CD4-positive, CD25-positive, alpha-beta regulatory T cell (primary cell): ENCODE measurements at places on chromosomes 5 and 9.

DNA sequence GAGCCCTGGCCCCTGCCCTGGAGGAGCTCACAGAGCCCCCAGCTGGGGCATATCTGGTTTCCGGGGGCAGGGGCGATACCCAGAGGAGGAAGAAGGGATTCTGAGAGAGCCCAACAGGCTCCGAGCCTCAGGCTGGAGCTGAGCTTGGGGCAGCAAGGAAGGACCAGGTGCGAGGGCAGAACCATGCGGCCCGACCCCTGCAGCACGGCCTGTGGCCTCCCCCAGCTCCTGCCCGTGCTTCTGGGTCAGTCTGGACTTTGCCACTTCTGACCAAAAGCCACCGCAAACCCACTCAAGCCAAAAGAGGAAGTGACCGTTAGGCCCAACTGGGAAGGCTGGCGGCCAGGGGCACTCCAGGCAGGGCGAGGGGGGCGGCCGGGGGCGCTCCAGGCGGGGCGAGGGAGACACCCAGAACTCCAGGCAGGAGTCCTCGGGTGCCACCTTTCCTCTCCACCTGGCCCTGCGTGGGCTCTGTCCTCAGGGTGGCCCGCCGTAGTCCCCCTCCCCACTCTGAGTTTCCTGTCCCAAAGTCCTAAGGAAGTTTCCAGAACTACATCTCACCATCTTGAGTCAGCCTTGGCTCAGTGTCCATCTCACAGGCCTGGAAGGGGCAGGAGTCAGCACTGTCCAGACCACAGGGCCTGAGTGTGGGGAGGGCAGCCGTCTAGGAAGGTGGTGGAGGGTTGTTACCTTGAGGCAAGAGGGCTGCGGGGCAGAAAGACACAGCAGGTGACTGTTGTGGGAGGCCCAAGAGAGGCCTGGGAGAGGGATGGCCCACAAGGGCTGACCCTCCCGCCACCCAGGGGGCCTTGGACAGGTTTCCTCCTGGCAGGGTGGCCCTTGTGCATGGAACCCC is 946 bp upstream of the LTC4S start:
- no peak for DNase-seq

DNA sequence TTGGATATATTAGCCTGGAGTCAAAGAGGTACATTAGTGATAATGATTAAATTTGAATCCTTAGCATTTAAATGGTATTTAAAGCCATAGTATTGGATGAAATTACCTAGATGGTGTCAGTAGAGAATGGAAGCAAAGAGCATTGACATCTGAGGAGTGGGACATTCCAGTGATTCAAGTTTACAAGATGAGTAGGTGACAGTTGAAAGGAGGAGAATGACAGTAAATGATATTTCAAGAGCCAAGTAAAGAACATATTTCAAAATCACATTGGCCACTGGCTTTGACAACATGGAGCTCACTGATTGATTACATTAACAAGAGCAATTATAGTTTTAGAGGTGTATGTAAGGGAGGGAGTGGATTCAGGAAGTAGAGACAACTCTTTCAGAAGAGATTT is 93.9 kb upstream of the MEF2C start:
- DNase-seq, result no peak

DNA sequence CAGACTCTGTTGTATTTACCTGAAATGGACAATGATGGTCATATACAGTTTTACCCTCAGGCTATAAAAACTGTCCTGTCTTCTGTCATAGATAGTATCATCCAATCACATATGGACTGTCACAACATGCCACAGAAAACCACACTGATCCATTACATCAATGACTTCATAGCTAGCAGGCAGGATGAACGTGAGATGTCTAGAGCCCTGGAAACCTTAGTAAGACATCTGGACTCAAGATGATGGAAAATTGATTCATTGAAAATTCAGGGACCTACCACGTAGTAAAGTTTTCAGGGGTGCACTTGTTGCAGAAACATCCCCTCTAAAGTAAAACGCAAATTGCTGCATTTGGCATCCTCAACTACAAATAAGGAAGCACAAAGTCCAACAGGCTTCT is 284.4 kb upstream of the RGMB start:
- no peak for DNase-seq

- DNase-seq, result no peak
These were observed 12.6 kb upstream of the DPYSL3 start for GRCh38 chr5:147522435-147522834.

- DNase-seq, result peak; percentile 58
These were observed 10.2 kb downstream of the HAND1 start for GRCh38 chr5:154467655-154468354.

GRCh38 chr5:159040181-159040580 is 59.5 kb downstream of the EBF1 start:
- no peak for DNase-seq

GRCh38 chr9:124436320-124436719 is 13.9 kb upstream of the ADGRD2 start:
- DNase-seq, result no peak

DNA sequence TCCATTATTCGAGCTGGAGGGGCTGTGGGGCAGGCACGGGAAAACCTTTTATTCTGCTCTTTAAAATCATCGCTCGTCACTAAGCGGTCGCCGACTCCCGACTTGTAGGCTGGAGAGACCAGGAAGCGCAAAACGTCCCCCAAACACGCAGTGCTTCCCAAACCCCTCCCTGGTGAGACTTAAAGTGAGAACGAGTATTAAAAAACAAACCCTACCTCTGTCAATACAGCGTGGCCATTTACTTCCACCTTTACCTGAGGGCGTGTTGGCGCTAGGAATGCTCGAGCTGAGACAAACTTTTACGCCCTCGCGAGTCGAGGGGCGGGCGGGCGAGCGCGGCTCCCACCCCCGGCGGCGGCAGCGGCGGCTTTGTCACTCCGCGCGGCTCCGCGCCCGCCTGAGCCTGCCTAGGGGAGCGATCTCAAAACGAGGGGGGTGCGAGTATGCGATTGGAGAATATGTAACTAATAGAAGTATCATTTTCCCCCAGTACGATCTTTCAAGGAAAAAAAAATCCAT is at the start of gene NR2F1-AS1:
TSS of gene NR2F1-AS1 (minus strand) at position 293 of the 519 bp plus-strand sequence.
- DNase-seq, result no peak

DNA sequence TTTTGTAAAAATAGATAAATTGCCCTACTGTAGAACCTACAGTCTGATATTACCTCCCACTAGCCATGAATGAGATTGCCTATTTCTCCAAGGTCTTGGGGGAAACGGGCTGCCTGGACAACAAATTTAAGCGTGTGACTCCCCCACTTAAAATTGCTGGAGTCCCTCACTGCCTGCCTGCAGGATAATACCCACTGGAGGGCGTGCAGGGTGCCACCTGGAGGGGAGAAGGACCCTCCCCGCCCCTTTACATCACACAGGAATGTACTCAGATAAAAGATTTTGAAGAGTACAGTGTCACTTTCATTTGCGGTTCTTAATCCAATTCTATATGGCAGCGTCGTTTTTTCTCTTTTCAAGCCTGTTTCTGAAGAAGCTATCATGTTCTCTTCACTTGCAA is 6.2 kb upstream of the TRIM7 start:
- DNase-seq, result no peak

- no peak for DNase-seq
These were observed 110.3 kb downstream of the VAV2 start for GRCh38 chr9:133881671-133882381.

DNA sequence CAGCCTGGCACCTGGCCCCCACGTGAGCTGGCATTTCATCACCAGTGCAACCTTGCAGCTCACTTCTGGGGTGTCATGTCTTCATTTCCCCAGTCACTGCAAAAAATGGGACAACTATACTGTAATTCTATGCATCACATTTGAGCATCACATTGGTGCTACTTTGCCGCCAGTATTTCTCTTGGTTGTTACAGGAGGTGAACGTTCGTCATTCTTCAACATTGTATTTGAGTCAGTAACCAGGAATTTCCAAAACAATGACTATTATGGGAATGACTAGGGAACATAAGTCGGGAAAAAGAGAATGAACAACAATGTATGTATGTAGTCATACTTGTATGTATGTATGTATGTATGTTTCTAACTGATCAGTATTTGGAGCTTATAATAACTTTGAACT is 1278.0 kb downstream of the EFNA5 start:
- DNase-seq, result no peak

- DNase-seq, result no peak
These were observed 102.4 kb downstream of the MED27 start for GRCh38 chr9:131977109-131977838.

DNA sequence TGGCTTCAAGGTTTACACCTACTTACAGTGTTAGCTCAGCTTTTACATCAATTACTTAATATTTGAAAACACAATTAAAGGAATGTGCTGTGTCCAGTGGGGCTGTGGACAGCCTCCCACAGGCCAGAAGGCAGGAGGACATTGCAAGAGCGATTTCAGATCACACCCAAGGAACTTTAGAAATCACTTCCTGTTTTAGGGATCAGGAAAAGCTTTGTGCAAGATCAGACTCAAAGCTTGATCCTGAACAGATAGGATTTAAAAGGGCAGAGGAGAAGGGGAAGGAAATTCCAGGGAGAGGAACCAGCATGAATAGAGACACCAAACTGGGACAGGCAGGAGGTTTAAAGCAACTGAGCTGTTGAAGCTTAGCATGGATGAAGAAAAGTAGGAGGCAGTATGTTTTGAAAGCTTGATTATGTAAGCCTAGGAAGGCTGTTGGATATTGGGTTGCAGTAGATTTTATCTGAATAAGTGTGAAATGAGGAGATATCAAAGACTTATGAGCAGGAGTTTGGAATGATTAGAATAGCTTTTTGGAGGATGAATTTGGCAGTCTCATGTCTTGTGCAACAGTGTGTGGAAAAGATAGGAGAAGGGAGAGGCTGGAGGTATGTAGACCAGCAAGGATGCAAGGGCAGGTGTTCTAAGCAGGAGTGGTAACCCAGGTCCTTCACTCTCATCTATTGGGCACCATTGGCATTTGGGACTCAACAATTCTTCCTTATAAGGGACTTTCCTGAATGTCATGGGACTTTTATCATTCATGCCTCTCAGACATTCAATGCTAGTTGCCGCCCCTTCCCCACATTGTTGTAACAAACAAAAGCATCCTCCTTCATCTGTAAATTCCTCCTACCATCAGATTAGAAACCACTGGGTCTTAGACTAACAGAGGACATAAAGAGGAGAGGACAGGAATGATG is 123.5 kb downstream of the TARS1 start:
- DNase-seq, result no peak

GRCh38 chr5:82387819-82388166 is 109.6 kb upstream of the RPS23 start:
- DNase-seq, result no peak

DNA sequence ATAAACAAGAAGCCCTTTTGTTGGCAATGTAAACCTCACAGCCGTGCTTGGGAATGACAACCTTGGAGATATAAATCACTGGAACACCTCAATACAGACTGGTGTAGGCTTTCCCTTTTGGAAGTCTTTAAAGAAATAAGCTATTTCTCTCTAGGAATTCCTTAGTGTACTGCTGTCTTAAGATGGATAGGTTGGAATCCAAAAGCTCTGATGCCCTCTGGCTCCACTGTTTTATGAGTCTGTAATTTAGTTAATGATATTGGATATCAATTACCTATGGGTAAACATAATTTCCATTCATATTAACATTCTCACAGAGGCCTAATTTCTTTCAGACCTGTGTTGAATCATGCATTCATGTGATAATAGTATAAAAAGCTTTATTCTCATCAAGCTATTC is 435.9 kb upstream of the MPDZ start:
- DNase-seq, result no peak

- no peak for DNase-seq
These were observed 15.9 kb downstream of the STOM start for GRCh38 chr9:121354141-121354540.

GRCh38 chr9:89191004-89191403 is 12.4 kb upstream of the SHC3 start:
- DNase-seq, result no peak

DNA sequence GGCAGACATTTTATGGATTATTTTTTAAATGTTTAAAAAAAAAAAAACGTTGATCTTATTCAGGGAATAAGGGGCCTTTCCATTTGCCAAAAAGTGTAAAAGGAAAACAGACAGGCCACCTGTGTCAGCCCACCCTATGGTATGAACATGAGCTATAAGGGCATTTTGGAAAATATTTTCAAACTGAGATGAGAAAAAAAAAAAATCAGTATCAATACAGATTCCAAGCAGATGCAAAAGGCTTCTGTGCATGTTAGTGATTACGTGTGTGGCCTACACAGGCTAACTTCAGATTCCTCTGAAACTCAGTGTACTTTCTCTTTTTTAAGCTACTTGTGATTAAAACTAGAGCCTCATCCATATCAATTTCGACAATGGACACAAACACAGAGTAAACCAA is 189.9 kb downstream of the BNC2 start:
- no peak for DNase-seq

DNA sequence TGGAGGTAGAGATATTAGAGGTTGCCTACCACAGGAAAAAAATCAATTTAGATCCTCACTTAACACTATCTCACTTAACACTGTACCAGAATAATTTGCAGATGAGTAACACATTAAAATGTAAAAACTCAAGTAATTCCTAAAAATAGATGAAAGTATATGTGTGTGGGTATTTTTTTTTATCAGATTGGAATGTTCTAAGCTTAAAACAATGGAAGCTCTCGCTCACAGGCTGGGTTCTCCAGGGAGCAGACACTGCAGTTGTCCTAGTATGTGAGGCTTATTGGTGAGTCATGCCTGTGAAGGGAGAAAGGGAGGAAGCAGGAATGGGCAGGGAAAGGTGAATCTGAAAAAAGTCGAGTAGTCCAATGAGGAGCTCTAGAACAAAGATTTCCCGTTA is 181.3 kb upstream of the ZNF608 start:
- DNase-seq, result no peak

DNA sequence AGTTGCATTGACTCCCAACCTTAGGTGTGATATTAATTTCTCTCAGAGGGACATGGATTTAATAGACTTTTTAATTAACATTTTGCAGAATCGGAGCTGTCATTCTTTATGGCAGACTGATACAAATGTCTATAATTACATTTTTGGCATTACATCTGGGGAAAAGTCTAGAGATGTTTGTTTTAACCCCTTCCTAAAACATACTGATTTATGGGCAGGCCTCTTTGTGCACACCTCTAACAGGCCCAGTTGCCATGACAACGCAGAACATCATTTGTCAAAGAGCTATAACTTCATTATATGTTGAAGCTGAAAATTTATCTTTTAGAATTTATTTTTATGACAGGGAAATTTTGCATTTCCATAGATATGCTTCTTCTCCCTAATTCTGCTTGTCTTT is 158.5 kb downstream of the NTRK2 start:
- no peak for DNase-seq

- DNase-seq, result no peak
These were observed 41.4 kb upstream of the PJA2 start for GRCh38 chr5:109451146-109451545.

DNA sequence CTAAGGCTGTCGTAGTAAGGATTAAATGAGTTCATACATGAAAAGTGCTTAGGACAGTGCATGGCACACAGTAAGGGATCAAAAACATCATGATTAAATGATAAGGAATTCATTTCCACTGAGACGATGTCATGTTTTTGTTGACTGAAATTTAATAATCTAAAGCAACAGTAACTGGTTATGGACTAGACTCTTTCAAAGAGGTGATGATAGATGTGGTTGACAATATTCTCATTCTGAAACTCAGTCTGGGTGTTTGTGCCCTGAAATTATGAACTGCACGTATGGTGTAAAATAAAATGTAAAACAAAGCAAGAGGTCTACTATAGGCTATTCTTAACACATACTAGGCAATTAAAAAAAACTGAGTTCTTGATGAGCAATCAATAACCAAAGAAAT is 280.0 kb downstream of the DENND1A start:
- peak; percentile 32 for DNase-seq

- DNase-seq, result no peak
These were observed 16.4 kb downstream of the MED27 start for GRCh38 chr9:132063281-132063680.
